ENCODE measurements at places on chromosomes 2 and 18.

DNA sequence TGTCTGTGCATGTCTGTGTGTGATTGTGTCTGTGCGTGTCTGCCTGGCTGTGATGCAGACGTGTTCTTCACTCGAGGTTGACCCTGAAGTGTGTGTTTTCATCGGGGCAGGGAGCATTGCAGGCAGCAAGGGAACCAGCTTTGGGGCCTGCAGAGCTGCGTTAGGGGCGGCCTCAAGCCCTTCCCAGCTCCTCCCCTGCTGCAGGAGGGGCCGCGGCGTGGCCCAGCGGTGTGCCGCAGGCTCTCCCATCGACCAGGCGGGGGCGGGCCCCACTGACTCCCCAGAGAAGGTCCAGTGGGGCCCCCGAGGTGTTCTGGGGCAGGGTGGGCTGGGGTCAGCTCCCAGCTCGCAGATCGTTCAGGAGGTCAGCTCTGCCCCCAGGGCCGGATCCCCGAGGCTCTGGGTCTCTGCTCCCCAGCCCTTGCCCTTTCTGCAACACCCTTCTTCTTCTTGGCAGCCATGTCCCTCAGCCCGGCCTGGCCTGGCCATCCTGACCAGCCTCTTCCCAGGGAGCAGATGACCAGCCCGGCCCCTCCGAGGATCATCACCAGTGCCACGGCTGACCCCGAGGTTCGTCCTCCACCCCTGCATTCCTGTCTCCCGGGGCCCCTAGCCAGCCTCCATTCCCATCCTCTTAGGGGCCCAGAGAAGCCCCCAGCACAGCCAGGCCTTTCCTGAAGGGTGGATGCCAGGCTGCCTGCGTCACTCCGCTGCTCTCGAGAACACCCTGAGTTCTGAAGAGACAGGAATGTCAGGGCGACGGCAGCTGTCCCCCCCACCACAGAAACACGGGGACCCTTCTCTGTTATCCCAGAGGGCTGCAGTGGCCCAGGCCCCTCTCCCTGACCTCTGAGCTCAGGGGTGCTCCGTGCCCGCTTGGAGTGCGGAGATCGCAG, 11.1 kb upstream of the KLHL30 start:
- DNase-seq: no peak

- no peak for DNase-seq
Measured at GRCh38 chr2:27264253-27264752, 1.5 kb upstream of the SLC30A3 start.

DNA sequence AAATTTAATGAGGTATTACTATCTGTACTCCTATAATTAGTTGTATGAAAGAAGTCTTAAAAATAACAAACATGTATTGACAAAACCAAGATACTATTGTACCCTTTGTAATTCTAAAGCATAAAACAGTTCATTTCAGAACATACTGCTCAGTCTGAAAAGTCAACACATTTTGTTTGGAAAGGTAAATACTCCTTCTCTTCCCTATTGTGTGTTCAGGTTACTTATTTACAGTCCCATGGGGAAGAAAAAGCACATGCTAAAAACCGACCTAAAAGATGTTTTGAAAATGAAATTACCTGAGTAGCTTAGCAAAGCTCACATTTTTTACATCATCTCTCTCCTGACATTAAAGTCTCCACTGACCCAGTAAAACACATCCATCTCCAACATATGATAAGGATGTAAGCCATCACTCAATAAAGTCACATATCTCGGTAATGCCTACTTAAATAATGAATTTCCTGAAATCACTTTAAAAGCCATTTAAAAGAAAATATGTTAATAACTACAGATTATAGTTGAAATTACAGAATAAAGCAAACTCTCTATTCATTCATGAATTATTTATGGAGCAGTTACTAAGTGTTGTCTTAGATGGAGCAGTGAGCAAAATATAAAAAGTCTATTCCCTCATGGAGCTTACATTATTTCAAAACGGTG, 75.6 kb upstream of the FZD5 start:
- DNase-seq: no peak

DNA sequence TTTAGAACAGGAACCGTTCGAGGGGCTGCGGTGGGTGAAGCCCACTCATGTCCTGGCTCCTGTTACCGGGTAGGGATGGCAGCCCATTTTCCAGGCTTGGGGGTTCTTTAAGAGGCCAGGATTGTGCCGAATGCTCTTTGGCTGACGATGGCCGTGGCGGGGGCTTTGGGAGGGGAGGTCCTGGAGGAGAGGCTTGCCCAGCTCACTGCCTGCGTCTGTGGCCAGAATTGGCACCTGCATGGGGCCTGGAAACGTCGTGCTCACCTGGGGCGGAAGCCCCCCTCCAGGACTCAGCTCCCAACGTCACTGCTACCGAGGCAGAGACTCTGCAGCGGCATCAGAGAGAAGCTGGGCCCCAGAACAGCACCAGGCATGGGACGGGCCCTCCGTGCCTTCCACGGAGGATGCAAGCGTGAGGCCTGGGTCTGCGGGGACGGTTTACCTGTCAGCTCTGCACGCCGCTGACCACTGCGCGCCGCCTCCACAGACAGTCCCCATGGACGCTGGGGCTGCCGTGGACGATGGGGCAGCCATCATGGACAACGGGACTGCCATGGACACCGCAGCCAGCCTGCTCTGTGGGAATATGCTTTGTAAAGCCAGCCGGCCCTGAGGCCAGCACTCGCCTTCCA, 82.9 kb downstream of the NFATC1 start:
- no peak for DNase-seq

- DNase-seq: no peak
Measured at GRCh38 chr2:129798626-129799025, 180.8 kb upstream of the RAB6C start.

GRCh38 chr2:54691445-54692135, 31.9 kb upstream of the EML6 start:
- no peak for DNase-seq

Data from CD4-positive, alpha-beta T cell treated with Interleukin-6 at 100 ng/mL for 8 hours (primary cell).